DMS153 (cell line): ENCODE measurements at places on chromosomes 13 and 19.
A peak's percentile ranks its signal among the peaks of the same experiment; 100 is the strongest.

DNA sequence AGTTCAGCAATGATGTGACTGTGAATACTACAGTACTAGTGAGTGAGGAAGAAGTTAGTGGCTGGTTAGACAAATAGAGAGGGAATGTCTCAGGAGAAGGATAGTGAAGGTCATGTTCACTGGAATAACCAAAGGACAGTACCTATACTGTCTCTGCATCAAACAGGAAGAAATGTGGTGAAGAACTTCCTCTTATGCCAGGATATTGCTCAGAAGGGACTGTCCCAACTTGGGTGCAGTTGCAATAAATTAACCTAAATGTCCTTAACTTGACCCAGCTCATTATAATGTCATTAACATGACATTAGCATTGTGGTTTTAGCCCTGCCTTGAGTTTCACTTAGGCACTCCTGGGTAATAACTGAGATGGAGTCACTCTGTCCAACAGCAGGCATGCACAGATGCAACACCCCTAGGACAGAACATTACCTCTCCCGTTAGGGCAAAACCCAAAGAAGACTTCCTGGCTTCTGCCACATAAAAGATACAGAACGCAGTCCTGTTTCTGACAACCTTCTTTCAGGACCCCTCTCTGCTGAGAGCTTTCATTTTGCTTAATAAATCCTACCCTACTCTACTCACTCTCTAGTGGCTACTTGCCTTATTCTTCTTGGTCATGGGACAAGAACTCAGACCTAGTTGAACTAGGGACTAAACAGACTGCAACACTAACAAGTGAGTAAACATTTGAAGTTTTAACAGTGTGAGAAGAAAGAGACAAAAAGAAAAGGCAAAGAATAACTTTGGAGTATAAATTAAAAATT lies 1591.6 kb upstream of the MIR17HG start:
- no peak for DNase-seq

DNA sequence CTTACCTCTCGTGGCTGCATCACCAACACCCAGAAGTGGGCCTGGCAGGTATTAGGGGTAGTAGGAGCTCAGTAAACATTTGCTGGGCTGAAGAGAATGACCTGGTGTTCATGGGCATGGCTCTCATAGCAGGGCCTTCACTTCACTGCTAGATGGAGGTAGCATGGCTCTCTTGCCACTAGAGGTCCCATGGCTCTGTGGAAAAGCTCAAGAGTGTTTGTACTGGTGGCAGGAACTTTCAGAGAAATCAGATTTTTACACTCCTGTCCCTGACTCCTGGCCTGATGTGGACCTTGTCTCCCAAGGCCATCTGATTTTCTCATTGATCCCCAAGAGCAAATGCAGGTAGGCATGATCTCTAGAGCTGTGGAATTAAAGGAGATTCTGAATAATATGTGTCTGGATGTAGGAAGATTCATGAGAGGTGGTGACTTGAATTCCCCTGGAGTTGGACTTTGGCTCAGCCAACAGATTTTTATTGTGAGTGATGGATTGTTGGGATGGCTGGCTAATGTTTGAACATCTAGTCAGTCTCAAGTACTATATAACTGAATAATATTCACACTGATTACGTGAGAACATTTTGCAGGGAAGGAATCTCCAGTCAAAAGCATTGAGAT lies 5.7 kb downstream of the ZNF574 start:
- DNase-seq = no peak

DNA sequence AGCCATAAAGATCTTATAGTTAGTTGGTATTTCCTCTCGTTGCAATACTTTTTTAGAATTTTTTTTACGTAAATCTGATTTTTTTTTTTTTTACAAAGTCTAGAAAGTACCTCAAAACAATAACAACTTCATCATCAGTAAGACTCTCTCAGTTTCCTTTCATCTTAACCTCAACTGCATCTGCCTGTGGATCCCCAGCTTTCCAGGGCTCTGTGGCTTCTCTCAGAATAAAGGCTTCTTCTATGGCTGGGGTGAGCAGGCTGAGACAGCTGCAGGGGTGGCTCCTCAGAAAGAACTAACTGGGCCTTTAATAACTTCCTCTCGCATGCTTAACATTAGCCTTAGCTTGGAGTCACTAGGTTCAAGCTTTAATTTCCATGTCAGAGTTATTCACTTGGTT lies 4.2 kb downstream of the ZNF506 start:
- no peak for DNase-seq

GRCh38 chr19:5030822-5031221 lies 61.9 kb downstream of the KDM4B start:
- DNase-seq = no peak

DNA sequence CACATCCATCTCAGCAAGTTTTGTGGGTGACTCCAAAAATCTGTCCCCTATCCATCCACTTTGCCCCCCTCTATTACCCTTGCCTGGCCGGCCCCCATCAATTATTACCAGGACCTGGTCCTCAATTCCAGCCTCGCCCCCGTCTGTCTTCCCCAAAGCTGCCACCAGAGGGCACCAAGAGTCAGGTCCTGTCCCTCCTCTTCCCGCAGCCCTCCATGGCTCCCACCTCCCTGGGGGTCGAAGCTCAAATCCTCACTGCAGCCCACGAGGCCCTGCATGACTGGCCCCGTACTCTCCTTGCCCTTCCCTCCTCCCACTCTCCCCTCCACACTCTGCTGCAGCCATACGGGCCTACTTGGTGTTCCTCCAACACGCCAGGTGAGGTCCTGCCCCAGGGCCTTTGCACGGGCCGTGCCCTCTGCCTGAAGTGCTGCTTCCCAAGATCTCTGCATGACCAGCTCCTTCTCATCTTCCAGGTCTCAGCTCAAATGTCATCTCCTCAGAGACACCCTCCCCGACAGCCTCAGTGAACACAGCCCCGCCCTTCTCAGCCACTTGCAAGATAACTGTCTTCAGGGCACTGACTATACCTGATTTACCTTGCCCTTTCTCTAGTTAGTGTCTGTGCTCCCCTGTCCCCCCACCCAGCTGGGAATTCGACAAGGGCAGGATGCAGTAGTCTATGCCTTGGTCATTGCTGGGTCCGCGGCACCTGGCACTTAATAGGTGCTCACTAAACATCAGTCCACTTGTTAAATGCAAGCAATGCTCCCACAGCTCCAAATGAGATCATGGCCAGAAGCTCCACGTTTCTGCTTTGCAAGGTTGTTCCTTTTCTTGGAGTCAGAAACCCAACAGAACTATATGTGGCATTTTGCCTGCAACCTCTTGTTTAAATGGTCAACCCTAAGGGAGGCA lies 16.8 kb upstream of the SEMA6B start:
- DNase-seq = no peak

DNA sequence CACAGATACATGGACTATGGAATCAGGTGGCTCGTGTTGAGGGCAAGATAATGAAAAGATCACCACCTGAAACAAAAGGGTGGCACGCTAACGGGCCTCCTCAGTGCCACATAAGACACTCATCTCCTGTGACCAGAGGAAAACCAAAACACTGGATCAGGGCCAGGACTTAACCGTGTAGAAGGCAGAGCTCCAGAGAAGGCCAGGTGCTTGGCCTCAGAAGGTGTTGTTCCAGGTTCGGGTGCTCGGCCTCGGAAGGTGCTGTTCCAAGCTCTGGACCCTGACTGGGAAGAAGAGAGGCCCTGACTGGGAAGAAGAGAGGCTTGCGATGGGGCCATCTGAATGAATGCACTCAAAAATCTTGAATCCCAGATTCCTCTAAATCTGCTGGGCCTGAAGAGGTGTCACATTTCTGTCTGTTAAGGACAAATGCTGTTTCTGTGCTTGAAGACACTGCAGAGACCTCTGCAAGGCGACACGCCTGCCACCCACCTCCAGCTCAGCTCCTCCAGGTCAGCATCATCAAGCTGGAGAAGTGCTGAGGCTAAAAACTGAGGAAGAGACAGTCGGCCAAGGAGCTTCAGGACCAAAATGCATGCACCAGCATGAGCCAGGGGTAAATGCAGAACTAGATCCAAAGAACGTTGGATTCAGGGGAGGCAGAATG lies 2.7 kb upstream of the RASA3 start:
- DNase-seq = no peak

- no peak for DNase-seq
Observed at GRCh38 chr13:114008964-114009589, 35.2 kb upstream of the C13orf46 start.

- no peak for DNase-seq
Observed at GRCh38 chr13:109650861-109651260, 135.5 kb downstream of the IRS2 start.

GRCh38 chr13:98976338-98976737 lies 1.5 kb downstream of the DOCK9 start:
- DNase-seq = no peak

- DNase-seq = no peak
Observed at GRCh38 chr19:40416918-40417642, 3.9 kb upstream of the PRX start.

GRCh38 chr19:33441277-33441699 lies 67.8 kb downstream of the CEBPG start:
- no peak for DNase-seq

DNA sequence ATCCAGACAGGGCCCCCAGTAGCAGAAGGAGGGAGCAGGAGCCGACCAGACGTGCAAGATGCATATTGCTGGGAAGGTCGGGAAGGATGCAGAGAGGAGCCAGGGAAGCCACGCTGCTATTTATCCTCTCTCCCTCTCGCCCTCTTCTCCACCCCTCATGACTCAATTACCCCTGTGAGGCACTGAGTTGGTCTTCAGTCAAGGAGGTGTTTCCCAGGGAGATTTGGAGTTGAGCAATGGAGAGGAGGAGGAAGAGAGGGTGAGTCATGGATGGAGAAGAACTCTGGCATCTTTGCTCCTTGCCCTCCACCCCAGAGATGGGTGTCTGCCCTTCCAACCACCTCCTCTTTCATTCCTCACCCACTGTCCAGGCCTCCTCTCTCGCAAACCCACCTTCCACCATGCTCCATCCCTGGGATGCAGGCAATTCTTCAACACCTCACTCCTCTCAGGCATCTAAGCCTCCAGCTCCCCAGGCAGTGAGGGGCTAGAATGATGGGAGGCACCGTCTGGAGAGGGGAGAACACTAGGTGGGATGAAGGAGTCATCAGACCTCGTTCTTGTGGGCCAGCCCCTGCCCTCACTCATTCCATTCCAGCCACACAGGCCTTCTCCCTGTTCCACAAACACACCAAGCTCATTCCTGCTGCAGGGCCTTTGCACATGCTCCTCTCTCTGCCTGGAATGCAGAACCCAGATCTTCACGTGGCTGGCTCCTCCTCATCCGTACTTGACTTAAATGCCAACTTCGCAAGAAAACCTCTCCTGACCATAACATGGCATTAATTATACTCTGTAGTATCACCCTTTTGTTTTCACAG lies at the start of gene SBSN:
Gene SBSN, minus strand, starts transcription at position 94 of the 821 bp plus-strand sequence. Its CDS starts 30 bp downstream, at position 64.
- no peak for DNase-seq

- DNase-seq = no peak
Observed at GRCh38 chr13:110923086-110923485, 8.2 kb upstream of the ANKRD10 start.

- DNase-seq = no peak
Observed at GRCh38 chr19:1632462-1633268, 19.8 kb downstream of the TCF3 start.

DNA sequence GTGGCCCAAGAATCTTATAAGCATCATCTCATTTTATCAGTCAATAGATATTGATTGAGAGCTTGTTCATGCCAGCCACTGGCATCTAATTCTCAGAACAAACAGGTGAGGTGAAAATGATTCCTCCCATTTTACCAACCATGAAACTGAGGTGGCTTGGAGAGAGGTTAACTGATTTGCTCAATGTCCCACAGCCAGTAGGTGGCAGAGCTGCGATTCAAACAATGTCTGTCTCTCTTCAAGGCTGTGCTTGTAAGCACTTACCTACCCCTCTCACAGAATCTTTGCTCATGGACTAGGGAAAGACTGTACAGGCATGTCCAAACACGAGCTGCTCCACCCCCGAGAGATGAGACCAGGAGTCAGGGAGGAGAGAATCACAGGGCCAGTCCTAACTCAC lies 21.5 kb upstream of the GSX1 start:
- DNase-seq = peak; percentile 37

- no peak for DNase-seq
Observed at GRCh38 chr13:113082198-113083021, 23.2 kb upstream of the F7 start.

- peak; percentile 55 for DNase-seq
Observed at GRCh38 chr19:49224879-49225278, 67.3 kb downstream of the TRPM4 start.

DNA sequence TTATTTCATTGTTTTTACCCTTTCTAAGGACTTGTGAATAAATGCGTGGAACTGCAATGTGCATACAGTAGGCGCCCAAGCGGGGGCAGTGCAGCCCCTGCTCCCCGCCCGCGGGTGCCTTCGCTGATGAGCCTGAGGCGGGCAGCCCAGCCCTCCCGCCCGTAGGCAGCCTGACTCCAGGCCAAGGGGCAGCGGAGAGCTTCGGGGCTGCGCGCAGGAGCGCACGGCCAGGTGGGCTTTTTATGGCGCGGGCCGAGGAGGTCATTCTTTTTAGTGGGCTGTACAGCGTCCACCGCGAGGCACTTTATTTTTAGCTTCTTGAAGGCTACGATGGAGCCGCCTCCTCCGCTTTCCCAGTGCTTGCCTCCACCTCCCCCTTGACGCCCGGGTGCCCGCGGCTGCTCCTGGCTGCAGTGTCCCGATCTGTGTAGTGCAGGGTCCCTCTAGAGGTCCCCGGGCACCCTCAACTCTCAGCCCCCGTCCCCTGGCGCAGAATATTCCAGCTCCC lies 60.5 kb downstream of the CCNE1 start:
- no peak for DNase-seq

DNA sequence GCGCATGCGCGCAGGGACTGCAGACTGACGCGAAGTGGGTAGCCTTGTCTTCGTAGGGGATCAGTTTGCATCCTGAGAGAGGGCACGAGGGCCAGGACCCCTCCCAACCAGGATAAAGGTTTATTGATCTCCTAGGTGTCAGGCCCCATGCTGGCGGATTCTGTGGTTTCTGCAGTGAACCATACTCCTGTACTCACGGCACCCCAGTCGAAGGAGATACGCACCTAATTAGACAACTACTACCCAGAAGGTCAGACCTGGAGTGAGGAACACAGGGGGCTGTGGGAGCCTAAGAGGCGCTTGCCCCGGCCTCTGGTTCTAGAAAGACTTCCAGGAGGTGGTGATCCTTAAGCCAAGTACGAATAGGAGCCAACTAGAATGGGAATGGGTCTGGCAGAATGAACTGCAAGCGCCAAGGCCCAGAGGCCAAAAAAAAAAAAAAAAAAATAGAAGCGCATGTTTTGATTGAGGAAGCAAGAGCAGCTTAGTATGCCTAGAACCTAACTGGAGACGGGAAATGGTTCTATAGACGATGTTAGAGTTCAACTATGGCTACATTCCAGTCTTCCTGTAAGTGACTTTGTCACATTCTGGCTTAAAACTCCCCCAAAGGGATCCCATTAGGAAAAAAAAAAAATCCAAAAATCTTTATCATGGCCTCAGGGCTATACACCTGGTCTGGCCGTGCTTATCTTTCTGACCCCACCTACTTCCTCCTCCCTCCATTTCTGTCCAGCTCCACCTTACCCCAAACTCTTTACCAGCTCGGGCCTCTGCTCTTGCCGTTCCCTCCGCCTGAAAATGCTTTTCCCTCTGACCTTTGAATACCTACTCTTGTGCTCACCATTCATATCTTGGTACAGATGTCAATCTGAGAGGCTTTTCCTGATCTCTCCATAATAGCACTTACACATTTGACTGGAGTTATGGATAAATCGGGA lies 902 bp upstream of the ZNF428 start:
- no peak for DNase-seq

- no peak for DNase-seq
Observed at GRCh38 chr13:94268661-94269060, 210.8 kb downstream of the DCT start.
